ENCODE measurements at places on chromosomes 5 and 9.

DNA sequence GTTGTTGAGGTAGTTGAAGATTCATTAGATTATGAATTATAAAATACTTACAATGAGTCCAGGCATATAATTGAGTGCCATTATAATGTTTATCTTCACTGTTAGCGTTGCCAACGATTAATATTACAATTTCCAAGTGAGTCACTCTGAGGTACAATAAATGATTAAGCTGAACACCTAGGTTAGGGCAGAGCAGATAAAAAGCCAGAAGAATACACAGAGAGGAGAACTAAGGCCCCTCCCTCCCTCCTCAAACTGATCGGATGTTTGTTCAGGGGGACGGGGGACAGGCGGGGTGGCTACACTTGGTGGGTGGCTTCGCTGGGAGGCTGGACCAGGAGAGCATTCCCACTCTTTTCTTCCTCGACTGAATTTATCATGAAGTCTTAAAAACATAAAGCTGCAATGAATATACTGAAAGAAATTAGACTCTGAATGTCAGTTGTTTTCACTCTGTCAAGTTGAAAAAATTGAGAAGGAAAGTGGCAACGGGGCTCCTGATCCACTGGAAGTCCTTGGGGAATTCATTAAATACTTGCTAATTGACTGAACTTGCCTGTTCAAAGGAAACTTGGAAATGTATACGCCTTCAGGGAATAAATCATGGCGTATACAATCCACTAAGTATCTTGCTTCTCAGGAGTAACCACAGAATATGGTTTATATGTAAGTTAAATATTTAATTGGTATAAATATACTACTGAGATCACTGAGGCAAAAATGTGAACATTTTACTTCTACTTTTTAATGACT is 198.1 kb downstream of the TSSK1B start:
- no peak for DNase-seq

- DNase-seq, result no peak
Measured at GRCh38 chr9:128027705-128028104, 39.4 kb downstream of the NAIF1 start.

- DNase-seq, result no peak
Measured at GRCh38 chr5:160537940-160538339, 116.3 kb downstream of the PTTG1 start.

GRCh38 chr5:91307048-91307447 is 76.1 kb downstream of the ARRDC3 start:
- DNase-seq, result peak; percentile 98

DNA sequence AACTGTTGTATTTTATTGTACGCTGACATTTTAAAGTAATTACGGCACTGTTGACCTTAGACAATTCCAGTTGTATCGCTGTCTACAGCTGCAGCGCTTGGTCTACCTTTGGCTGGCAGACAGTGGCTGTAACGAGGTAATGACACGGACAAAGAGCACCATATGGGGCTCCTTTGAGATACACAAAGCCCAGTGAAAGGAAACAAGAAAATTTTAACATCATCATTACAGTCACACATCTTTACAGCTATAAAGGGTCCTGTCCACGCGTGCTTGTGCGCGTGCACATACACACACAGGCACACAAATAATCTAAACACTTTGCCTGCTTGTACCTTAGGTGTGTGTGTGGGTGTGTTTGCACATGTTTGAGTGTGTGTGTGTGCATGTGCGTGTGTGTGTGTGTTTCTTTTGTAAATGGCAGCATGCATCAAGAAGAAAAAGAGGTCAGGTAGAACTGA is 946.0 kb downstream of the NR2F1-AS1 start:
- no peak for DNase-seq

GRCh38 chr5:150523472-150524350 is 15.8 kb downstream of the NDST1 start:
- peak; percentile 52 for DNase-seq

GRCh38 chr9:83379045-83379444 is 159.2 kb downstream of the FRMD3 start:
- DNase-seq, result no peak

- DNase-seq, result no peak
Measured at GRCh38 chr9:32136700-32137339, 247.6 kb upstream of the ACO1 start.

GRCh38 chr5:14582797-14583137 is 1.2 kb downstream of the OTULINL start:
- no peak for DNase-seq

GRCh38 chr9:22863736-22864135 is 417.1 kb downstream of the DMRTA1 start:
- DNase-seq, result no peak

DNA sequence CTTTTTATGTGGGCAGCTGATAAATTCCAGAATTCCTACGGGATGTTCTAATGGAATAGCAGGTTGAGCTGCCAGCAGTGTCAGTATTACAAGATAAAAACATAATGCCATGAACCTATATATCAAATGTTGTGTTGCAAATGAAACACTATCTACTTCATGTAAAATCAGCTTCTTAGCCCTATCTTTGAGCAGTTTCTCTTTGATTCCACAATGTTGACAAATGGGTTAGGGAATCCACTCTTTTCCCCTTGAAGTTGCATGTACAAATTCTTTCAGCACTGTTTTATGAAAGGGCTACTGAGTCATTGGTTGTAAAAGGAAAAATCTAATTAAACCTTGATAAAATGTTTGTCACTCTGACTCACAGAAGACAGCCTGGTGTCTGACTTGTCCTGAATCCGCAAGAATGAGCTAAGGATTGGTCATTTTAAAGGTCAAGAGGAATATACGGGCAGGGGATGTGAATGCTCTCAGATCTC is 950.6 kb upstream of the NUDT12 start:
- DNase-seq, result no peak

DNA sequence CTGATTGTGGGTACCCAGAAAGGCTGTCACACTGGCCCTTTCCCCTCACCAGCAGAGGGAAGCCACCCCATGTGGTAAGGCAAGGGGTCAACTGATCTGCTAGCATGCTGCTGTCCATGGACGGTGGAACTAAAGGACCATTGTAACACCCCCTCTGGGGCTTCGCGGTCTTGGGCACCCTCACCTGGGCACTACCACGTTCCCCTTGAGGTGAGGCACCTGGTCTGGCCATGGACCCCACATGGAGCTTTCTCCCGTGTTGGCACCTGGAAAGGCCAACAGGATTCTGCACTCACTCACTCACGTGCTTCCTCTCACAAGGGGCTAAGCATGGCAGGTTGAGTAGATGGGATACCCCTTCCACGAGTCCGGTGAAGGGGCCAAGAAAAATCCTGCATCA is 72.0 kb upstream of the RFX3 start:
- DNase-seq, result no peak

GRCh38 chr9:127667127-127667844 is 39.5 kb upstream of the CFAP157 start:
- no peak for DNase-seq

DNA sequence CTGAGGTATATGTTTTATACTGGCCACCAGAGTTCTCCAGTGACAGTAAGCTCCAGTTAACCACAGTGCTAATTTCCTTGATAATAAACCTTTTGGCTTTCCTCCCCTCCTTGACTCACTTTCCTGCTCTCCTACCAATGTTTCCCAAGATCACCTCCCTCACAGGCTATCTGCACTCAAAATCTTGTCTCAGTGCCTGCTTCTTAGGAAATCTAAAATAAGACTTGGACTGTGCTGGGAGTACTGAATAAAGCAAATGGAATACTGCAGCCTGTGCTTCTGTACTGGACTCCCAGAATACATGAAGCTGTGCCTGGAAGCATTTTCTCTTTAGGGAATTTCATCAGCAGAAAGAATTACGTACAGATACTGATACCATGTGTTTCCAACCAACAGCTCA is 1.7 kb upstream of the DCP2 start:
- DNase-seq, result no peak

DNA sequence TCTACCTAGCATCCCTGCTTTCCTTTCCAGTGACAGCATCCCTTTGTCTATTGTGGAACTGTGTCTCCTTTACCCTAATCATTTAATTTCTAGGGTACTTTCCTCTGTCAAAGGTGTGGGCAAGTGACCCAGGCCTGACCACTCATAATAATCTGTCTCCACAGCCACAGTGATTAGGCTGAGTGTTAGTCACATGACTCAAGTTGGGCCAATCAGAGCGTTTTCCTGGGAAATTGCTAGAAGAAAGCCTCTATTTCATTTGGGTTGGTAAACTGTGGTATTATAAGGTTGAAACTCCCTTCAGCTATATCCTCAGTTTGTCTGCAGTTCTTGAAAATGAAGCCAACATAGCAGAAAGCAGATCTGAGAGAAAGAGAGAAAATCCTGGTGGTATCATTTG is 14.2 kb upstream of the AP3B1 start:
- DNase-seq, result no peak

- no peak for DNase-seq
Measured at GRCh38 chr9:87707805-87708506, 18.0 kb upstream of the CTSL start.

DNA sequence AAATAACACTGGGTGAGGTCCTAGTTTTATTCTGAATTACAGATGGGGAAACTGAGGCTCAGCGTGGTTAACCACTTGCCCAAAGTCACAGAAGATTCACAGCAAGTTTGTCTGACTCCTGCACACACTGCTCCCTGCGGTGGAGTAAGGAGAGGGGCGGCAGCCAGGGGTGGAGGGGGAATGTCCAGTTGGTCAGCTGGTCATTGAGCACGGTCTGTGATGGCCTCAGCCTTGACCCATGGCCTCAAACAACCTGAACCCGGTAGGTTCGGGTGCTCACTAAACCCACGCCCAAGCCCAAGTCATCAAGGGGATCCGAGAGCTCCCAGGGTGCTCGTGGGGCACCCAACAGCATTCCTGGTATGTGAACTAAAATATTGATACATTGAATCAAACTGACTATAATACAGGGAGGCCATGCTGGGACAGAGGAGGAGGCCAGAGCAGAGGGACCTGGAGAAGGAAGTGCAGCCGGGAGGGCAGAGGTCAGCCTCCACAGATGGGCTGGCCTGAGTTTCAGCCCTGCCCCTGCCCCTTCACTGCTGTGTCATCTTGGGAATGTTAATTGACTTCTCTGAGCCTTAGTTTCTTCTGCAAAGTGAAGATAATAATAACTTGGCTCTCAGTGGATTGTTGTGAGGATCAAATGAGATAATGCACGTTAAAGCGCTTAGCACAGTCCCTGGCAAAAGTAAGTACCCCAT is 3.6 kb upstream of the IL17B start:
- DNase-seq, result no peak

- DNase-seq, result peak; percentile 90
Measured at GRCh38 chr9:33139421-33140228, 27.5 kb downstream of the B4GALT1 start.

- no peak for DNase-seq
Measured at GRCh38 chr5:86623785-86624483, 6.2 kb downstream of the COX7C start.

DNA sequence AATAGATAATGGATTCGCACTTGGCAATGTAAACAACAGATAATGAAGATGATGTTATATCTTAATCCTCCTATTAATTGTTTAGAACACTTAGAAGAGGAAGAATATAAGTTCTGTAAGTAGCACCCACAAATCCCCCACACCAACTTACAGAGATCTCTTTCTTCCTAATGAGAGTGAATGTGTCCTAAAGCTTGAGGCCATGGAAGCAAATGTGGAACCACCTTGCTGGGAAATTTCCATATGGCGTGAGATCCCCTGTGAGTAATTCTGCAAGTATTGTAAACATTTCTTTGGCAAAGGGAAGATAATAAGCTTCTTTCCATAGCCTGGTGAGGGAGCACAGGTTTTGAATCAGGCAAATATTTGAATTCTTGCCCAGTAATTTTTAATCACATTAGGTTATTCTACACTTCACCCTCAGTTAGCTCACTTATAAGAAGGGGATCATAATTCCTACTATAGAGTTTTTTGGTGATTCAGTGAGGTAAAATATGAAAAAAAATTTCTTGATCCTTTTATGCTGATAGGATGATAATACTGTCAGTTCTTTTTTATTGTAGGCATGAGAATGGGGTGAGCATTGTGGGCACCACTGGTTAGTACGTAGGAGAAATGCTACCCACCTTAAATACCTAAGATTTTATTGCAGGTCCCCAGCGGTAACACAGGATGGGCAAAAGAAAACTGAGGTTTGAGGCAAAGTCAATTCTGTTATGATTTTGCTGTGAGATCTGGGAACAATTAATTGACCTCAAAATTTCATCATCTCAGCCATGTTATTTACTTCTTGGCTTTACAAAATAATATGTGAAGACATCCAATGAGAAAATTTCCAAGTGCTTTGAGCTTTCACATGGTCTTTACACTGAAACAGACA is 574.8 kb downstream of the PSAT1 start:
- peak; percentile 72 for DNase-seq

GRCh38 chr5:151040211-151040747 is 19.9 kb downstream of the GPX3 start:
- DNase-seq, result no peak

DNA sequence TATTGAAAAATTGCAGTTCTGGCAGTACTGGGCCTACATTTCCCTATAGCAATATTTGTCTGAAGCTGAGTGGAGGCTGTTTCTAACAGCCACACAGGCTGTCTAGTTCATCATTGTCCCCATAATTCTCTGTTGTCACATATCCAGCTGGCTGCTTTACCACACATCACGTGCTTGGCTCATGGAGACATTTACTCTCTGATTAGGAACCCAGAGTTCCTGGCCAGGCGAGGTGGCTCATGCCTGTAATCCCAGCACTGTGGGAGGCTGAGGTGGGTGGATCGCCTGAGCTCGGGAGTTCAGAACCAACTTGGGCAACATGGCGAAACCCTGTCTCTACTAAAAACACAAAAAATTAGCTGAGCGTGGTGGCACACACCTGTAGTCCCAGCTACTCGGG is 81.4 kb downstream of the PGM5 start:
- DNase-seq, result no peak

GRCh38 chr9:37619806-37620205 is 27.4 kb upstream of the TOMM5 start:
- no peak for DNase-seq

DNA sequence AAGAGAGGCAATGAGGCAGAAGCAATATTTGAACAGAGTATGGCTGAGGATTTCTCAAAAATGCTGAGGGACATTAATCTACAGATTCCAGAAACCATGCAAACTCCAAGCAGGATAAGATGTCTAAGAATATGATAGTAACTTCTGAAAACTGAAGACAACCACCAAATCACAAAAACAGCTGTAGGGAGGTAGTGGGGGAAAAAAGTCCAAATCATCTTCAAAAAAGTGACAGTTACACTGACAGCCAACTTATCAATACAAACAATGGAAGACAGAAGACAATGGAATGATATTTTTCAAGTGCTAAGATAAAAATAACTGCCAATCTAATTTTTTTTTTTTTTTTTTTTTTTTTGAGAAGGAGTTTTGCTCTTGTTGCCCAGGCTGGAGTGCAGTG is 30.5 kb downstream of the CMYA5 start:
- DNase-seq, result no peak

- no peak for DNase-seq
Measured at GRCh38 chr9:135371535-135371934, 108.0 kb upstream of the PPP1R26 start.

DNA sequence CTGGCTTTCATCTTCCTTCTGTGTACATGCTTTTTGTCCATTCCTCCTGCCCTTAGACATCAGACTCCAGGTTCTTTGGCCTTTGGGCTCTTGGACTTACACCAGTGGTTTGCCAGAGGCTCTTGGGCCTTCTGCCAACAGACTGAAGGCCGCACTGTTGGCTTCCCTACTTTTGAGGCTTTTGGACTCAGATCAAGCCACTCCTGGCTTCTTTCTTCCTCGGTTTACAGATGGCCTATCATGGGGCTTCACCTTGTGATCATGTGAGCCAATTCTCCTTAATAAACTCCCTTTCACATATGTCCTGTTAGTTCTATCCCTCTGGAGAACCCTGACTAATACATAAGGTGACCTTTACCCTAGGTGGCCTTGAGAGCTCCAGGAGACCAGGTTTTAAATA is 189.1 kb upstream of the CCNG1 start:
- no peak for DNase-seq
